H4 (cell line): ENCODE measurements at places on chromosomes 7 and 10. TPM values are rescaled to one million over a fixed set of nuclear protein-coding genes. Genes with fewer than 3 reads are reported as not detected.

The BLNK gene
- 0.10 TPM in 1 of 2 replicates, not detected in the other for total RNA-seq

The EFCAB10 gene
- total RNA-seq: not detected in 2 replicates

The RADIL gene
- total RNA-seq: 1.3 and 1.4 TPM in 2 replicates

The SPDYE6 gene
- not detected in 2 replicates for total RNA-seq

The SAMD9L gene
- 19.3 and 21.2 TPM in 2 replicates for total RNA-seq

The SCART1 gene
- total RNA-seq: 0.37 and 0.47 TPM in 2 replicates

DNA sequence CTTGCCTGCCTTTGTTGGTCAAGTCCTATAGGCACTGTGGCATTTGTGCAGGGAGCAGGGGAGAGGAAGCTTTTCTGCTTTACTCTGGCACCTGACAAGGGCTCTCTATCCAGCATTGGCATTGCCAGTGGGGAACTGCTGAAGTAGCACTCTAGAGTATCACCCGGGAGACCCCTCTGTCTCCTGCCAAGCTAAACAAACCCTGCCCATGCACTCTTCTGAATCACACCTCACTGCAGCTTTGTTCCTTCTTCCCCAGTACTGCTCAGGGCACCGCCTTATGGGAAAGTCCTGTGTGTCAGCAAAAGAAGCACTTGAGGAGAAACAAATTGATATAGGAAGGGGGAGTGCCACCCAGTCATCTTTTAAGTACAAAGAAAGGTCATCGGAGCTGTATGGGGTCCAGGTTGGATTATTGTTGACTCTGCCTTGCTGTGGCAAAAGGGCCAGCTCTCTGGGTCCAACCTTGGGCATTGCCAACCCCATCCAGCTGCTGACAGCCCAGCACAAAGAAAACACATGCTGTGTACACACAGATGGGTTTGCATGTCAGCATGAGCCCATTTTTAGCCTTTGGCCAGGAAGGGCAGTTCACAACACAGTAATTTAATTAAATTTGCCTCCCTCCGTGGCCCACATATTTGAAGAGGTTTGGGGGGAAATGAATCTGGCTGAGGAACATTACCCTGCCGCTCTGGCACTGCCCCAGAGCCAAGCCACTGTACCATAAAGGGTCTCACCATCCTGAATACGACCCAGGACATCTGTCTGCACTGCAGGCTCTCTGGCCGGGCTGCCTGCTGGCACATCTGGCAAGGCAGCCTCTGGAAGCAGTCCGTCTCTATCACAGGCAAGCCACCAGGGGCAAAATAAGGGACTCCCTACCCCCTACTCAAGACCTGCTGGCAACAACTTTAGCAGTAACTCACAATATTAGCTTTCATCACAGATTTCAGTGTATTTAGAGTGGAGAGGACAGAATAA is 13.1 kb downstream of the LRRC4 start:
- no peak for DNase-seq

GRCh38 chr10:114822444-114823076 is 980 bp downstream of the FHIP2A start:
- peak; percentile 35 for DNase-seq

DNA sequence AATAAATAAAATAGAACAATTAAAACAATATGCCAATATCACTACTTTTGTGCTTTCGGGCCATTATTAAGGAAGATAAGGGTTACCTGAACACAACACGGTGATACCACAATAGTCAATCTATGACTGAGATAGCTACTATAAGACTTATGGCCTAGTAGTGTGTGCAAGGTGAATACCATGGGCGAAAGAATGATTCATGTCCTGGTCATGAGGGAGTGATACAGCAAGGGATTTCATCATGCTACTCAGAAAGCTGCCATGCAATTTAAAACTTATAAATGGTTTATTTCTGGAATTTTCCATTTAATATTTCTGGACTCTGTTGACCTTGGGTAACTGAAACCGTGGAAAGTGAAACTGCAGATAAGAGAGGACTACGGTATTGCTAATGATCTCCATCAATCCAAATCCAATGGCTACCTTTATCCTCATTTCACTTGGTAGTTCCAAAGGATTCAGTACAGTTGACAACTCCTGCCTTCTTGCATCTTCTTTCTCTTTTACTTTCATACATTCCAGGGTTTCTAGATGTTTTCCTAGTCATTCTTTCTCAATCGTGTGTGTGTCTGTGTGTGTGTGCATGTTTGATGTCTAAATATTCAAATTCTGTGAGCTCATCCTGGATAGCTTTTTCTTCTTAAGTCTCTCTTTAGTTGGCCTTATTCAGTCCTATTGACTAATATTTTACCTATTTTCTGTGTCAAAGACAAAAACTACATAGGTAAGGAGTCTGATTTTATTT is 100.5 kb upstream of the MAGI2 start:
- DNase-seq: no peak

DNA sequence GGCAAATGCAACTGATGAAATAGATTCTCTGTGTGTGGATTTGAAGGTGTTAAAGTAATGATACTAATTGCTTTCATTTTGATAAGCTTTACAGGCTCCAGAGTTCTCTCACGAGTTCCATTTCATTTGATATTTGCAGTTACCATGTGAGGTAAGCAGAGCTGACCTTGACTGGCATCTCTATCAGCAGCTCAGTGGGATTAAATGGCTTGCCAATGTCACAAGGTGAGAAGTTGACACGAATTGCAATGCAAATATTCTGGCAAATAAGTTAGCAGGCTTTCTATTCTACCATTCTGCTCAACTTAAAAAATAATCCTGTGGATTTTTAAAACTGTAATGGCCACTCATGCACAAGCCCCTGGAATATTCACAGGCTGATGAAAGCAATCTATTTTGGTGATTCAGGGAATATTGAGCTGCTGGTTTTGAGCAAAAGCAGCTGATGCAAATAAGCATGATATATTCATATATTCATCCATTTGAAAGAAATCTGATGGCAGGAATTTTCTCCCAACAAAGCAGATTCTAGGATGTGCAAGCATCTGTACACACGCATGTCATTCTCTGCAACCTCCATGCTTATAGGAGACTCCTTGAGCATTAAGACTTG is 64.5 kb upstream of the ANKRD1 start:
- no peak for DNase-seq

DNA sequence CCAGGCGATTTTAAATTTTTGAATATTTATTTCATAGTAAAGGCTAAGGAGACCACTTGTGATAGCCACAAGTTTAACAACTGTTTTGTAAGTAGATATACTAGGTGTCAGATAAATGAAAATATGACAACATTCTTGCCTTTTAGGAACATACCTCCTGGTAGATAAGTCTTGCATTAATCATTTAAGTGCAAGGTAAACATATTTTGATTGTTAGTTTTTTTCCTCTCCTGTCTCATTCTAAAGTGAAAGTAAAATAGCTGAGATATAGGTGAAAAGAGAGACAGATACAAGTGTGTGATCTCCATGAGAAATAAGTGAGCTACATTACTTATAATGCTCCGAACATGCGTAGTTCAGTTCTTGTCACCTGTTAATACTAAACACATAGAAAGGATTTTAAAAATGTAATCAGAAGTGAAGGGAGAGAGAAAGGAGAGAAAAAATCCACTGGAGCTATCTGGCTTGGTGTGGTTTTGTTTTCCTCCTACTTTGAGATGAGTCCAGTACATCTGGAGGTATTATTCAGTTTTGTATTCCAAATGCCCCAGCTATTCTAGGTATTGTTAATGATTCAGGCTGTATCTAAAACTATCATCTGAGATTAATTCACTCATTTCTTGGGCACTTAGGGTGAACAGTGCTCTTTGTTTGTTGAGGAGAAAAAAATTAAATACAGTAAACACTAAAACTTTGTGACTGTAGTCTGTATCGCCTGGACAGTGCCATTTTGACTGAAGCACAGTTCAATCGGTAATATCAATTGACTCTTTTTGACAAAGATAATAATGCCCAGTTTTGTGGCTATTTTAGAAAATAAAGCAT is 21.2 kb downstream of the GLCCI1 start:
- DNase-seq: no peak

DNA sequence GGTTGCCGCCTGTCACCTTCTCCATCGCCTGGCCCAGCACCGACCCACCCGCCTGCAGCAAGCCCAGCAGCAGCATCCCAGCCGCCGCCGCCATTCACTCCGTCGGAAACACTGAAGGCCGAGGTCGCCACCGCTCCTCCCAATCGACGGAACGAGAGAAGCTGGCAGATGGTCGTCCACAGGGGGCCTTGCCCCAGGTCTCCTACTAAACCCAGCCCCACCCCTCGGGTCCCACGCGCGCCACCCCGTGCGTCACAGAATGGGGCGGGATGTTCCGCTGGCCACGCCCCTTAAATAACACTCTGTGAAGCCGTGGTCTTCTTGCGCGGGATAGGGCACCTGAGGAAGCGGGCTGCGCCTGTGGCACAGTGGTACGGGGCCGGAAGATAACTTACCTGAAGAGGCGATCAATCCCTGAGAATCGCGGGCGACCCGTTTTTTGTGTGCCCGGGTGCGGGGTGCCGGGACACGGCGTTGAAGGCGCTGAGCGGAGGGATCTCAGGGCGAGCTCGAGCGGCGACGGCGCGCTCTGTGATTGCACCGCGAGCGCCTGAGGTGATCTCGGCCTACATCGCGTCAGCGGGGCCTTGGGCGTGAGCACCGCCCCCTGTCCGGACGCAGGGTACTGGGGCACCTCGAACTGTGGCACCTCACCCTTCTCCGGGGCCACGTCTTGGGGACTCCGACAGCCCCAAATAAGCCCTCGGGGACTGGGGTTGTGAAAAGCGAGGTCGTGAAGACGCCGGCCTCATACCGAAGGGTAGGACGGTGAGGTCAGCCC is at the start of gene CYP51A1:
TSS of gene CYP51A1 (minus strand) at position 207 of the 781 bp plus-strand sequence. CDS start at position 94, 113 bp downstream.
- peak; percentile 91 for DNase-seq

DNA sequence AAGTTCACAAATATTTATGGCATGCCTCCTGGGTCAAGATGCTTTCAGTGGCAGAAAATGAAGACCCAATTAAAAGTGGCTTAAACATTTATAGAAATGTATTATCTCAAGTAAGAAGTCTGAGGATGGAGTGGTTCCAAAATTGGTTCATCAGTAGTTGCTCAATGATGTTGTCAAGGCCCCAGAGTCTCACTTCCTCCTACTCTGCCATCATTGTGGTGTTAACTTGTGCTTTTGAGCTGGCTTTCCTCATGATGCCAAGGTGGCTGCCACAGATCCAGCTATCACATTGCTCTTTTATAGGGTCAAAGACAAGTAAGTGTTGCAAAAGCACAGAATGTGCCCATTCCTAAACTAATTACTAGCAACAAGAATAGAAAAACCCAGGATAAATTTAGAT is 404.6 kb upstream of the NRP1 start:
- DNase-seq: no peak

GRCh38 chr7:22001345-22002004 is 55.8 kb upstream of the CDCA7L start:
- peak; percentile 69 for DNase-seq

GRCh38 chr7:94335586-94335985 is 59.1 kb upstream of the COL1A2 start:
- no peak for DNase-seq

DNA sequence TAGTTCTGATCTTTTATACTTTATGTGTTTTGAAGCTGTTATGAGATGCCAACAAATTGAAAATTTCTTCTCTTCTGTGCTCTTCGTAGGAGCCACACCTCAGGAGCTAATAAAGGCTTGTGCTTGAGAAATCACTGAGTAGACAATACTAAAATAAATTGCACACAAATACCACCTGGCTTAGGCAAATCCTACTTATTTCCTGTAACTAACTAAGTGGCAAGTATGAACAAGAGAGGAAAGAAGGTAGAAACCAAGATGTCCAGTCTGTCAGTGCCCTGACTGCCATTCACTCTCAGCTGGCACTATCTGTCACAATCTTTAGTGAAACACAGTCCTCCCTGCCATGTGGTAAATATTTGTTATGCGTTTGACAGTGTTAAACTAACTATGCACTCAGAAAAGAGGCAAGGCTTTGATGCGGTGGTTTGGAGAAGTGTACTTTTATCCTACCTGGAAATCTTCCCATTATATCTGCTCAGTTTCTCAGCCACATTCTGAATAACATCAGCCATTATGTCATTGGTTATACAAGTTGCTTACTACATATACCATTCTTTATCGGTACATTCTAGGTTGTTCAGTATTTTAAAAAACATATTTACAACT is 293.4 kb upstream of the VWC2 start:
- no peak for DNase-seq

DNA sequence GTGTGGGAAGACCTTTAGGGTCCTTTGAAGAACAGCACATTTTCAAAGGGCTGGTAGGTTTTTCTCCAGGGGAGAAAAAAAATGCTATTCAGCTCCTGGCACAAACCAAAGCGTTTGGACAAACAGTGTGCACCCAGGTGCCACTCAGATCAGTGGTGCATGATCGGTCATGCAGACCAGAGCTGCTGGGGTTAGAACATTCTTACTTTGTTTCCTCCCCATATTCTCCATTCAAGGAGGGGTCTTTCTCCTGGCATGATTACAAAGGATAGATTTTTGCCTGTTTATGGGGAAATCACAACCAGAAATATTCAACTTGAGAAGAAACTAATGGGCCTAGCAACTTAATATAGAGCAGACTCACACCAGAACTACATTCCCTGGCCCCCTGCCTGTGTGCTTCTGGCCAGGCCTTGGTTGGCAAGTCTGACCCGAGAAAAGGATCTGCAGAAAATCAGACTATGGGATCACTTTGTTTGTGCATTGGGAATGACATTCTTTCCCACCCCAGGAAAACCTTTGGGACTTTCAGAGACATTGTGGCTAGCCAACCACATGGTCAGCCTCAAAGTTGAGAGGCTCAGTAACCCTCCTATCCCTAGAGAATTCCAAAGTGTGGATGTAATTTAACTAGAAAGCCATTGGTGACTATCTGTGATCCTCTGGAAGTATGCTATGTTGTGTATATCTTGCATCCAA is 82.3 kb upstream of the FGL2 start:
- DNase-seq: no peak

DNA sequence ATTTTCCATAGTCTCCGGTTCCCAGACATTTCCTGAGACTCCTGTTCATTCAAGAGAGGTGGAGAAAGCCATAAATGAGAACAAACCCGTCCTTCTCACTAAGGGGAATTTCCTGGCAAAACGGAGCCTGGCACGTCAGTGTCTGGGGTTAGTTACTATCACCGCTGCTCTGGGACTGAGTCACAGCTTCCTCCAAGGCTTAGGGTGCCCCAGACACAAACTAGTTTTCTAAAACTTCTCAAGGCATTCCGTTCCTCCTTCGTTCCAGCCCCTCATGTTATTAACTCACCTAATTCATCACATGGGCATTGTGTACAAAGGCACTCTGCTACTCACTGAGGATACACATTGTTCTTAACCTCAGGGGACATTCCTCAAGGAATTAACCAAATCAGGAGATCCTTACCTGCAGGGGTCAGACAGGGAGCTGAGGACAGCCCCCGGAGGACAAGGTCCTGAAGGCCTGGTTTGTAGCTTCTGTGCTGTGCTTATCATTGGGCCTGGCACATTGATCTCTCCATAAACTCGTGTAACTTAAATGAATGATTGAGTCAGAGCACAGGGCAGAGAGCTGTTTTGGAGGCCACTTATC is 103.0 kb upstream of the KLF6 start:
- peak; percentile 28 for DNase-seq

- DNase-seq: no peak
Observed at GRCh38 chr10:17850501-17850900, 41.4 kb downstream of the MRC1 start.
